ENCODE measurements at places on chromosomes 11 and 22. TPM values are rescaled to one million over a fixed set of nuclear protein-coding genes. Genes with fewer than 3 reads are reported as not detected.

DNA sequence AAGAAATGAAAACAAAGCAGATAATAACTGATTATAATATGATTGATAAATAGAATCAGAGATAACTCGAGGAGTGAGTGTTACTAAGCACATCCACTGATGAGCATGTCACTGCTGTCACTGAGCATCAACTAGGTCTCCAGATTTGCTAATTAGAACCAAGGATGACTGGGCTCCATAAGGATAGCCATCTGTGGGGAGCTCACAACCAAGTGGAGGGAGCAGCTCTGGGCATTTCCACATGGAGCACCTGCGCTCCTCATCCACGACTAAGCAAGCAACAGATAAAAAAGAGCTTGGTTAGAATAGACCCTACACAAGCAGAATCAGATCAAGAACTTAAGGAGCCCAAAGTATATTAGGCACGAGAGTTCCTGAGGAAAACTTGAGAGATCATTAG is 396.0 kb upstream of the B3GAT1 start:
- H3K36me3 ChIP-seq: no peaks in the 10 kb centered on the region
- H3K4me1 ChIP-seq: no peaks in the 10 kb centered on the region
- peaks cover 19% of the 10 kb centered on the region for H3K27me3 ChIP-seq

DNA sequence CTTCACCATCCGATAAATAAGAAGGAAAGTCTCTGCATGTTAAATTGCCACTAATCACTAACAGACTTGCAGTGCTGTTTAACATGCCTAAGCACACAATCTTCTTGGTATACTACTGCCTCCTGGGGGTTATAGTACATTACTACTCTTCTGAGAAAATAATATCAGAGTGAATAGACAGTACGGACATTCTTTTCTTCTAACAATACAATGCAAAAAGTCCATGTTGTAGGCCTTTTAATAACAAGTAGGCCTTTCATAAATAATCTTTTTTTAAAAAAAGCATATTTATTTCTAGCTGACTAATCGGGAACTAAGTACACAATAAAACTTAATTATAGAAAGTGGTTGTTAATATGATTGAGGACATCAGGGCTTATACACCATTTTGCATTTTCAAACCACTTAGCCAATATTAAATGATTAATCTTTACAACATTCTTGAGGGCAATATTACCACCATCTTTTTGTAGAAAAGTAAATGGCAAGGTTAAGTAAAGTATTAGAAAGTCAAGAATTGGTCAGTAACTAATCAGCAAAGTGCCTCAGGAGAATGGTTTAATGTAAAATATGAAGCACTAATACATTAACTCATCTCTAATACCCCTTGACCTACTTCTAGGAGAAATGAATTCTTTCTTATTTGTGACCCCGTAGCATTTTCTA is 84.7 kb downstream of the TTC28 start:
- no peak for DNase-seq
- no peak overlapping the region for H3K27ac ChIP-seq
- no peak overlapping the region for H3K4me3 ChIP-seq
- H3K4me1 ChIP-seq: no peaks in the 10 kb centered on the region
- no peaks in the 10 kb centered on the region for H3K36me3 ChIP-seq
- peaks cover 43% of the 10 kb centered on the region for H3K27me3 ChIP-seq

DNA sequence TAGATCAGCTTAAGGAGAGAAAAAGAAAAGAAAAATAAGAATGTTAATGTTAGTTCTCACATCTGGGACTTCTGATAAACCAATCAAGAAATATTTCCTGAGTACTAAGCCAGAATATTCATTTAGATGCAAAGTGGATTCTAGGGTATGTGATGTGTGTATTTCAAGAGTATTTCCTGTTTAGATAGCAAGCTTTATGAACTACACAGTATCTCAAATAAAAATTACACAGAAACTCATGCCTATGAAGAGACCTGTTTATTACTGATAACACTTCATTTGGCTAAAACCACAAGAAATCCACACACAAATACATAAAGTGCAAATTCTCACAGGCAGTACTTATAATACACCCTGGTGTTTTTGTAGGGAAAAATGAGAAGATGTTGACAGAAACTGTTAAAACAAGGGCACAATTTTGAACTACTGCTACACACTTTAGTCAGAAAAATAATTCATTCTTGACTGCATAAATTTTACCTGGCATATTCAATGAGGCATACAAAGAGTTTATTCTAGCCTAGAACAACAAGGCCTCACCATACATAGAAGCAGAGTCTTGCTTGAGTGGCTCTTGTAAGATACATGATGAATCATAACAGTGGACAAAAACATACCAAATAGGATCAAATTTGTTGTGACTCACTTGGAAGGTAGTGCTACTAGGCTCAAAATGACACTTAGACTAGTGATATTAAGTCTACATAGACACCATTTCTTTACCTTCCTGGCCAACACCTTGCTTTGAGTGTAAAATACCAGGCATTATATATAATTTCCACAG is 18.8 kb upstream of the P4HA3 start:
- H3K27me3 ChIP-seq: peaks cover 2% of the 10 kb centered on the region
- no peaks in the 10 kb centered on the region for H3K4me1 ChIP-seq
- H3K4me3 ChIP-seq: no peak overlapping the region
- no peak overlapping the region for H3K27ac ChIP-seq
- H3K36me3 ChIP-seq: peaks cover 2% of the 10 kb centered on the region

DNA sequence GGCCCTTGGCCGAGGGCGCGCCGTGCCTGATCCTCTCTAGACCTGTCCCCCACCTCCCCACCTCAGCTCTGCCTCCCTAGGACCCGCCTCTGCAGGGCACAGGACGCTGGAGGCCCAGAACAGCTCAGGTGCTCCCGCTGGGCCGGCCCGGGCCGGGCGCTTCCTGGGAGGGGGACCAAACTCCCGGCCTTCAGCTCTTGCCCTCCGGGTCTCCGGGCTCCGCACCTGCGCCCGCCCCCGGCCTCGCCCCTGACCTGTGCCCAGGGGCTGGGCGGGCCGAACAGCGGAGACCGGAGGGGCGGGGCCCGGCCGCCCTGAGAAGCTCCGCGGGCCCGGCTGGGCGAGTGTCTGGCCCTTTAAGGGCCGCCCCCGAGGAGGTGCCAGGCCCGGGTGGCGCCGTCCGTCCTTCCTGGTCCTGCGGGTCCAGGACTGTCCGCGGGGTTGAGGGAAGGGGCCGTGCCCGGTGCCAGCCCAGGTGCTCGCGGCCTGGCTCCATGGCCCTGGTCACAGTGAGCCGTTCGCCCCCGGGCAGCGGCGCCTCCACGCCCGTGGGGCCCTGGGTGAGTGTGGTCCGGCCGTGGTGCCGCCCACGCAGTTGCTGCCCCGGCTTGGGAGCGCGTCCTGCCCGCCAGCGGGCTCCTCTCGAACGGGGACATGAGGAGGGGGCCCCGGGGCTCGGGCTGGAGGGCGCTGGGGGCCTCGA is at the start of gene SSH3:
Gene SSH3 (plus strand): TSS at position 399 of the 703 bp plus-strand sequence. CDS start 96 bp downstream, at position 495.
- H3K27ac ChIP-seq: peak within 1 kb of the TSS; percentile 75
- peaks cover 8% of the 10 kb centered on the region for H3K4me1 ChIP-seq
- no peaks in the 10 kb centered on the region for H3K27me3 ChIP-seq
- DNase-seq: peak; percentile 76
- H3K36me3 ChIP-seq: peaks cover 9% of the 10 kb centered on the region

The CCDC81 gene
- 0.43 TPM for total RNA-seq

The CARD16 gene
- 72.5 TPM for total RNA-seq

All from activated naive CD8-positive, alpha-beta T cell treated with anti-CD3 and anti-CD28 coated beads, Interleukin-2, amount 10 ng/mL, durations not matched to agents 7 days and 5 days (primary cell).